ENCODE measurements at places on chromosomes 5 and 9.

DNA sequence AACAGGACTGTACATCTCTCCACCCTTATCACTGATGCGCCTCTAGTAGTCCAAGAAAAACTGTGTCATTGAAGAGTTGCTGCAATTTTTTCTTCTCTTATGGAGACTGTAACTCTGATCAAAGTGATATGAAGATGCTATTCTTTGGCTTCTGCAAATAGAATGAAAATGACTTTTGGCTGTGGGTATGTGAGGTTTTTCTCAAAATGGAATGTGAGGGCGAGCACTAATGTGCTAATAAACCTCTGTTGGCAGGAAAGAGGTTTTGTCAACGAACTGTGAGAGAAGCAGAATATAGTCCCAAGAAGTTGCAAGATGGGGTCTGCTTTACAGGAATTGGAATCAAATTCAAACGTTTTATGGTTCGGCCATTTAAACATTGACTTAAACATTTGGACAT lies 252.0 kb upstream of the GAS1 start:
- DNase-seq: peak; percentile 33

DNA sequence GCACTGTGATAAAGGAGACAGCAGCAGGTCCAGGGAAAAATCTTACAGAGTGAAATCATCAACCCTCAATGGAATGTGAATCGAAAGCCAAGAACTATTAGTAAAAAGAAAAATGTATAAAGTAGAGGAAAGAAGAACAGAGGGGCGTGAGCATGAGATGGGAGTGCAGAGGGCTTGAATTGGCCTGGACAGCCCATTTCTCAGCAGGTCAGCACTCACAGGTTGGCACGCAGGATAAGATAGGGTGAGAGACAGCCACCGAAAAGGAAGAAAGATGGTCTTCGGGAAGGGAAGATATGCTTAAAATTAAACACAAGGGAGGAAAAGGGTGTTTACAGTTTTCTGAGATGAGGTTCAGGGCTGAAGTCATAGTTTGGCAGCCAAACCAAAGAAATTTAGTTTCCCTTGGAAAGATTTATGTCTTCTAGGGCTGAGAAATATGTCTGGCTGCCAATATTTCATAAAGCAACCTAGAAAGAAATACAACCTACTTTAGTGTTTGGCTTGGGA lies 524.7 kb downstream of the SPATA31D1 start:
- DNase-seq: peak; percentile 16

DNA sequence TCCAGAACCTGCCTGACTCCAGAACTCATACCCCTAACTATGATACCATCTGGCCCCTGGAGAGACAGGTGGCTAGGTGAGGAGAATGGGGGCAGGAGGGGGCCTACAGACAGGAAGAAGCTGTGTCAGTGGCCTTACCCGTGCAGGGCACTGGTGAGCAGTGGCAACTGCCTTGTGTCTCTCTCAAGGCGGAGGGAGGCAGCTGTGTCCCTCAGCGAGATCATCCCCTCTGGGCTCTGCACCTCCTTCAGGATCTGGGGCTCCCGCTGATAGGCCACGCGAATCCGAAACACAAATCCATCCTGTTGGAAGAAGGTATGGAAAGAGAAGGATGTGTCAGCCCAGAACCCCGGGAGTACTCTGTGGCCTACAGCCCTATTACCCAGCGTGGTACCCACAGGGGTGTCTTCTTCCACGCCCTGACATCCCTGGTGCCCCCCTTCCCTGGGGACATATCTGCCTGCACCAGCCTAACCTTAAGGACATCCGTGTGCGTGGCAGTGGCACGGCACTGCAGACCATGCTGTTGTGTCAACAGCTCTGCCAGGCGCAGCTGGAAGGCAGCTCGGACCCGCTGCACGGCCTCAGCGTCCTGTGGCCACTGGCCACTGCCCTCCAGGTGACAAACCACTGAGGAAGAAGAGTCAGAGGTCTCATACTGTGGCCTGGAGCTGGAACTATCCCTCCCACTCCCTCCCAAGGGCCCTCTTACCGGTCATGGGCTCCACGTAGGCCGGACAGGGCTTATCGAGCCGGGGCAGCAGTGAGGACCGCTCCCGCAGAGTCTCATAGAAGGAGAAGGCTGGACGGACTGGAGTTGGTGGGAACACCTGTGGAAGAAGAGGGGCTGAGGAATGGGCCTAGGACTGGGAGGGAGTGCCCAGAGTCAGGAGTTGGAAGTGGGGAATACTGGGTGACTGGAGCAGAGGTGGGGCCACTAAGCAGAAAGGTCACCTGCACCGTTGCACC lies 7.8 kb downstream of the NOL6 start:
- DNase-seq: no peak

DNA sequence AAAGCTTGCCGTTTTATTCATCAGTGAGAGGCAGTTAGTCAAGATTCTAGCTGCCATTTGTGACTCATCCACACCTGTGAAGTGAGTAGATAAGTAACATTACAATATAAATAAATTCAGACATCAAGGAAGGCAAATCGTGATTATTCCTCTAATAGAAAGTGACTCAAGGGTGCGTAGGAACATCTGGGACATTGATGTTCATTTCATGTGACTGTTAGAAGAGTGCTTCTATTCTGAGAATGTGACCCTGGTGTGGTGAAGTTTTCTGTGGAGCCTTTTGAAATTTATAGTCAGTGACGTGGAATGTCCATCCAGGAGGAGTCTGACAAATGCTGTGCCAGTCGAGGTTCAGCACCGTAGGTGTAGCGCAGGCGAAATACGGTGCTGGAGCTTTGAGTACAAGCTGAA lies 48.4 kb upstream of the FAM240B start:
- no peak for DNase-seq

DNA sequence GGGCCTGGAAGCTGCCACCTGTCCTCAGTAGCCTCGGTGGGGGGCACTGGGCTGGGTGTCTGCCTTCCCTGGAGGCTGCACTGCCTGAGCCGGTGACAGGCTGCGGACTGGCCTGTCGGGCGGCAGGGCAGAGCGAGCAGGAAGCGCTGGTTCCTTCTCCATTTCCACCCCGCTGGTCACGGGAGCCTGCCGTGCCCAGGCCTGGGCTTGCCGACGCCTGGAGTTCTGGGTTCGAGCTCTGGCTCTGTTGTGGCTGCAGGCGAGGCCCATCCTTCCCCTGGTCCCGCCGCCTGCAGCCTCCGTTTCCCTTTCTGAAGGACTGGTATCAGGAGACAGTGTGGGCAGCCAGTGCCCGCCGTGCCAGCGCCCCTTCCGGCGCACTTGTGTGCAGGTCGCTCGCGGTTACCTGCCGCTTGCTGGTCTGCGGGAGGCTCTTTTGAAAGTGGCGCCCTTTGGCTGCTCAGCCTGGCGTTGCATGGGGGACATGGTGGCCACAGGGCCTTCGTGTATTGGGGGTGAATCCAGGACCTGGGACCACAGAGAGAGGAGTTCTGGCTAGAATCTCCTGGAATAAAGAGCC lies 34.0 kb downstream of the RXRA start:
- no peak for DNase-seq

DNA sequence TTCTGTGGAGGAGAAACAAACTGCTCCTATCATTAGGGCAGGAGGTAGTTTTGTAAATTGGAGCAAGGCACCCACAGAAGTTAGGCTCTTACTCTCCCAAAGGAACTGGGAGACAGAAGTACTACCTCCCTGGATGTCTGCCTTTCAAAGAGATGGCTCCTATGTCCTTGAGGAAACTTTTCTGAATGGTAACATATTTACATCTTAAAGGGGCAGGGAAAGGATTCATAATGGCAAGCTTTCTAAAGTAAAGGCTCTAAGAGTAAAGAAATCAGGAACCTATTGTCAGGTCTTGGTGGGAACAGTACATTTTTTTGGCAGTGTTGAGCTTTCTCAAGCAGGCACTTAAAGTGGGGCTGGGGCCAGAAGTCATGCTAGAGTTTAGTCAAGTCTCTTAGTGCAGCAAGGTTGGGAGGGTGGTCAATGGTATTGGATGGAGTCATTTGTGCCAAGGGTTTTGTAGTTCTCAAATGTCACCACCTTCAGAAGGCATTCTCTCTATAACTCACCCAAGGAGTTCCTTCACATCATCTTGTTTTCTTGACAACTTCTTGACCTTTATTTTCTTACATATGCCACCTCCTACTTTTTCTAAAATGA lies 26.3 kb upstream of the NDFIP1 start:
- no peak for DNase-seq

DNA sequence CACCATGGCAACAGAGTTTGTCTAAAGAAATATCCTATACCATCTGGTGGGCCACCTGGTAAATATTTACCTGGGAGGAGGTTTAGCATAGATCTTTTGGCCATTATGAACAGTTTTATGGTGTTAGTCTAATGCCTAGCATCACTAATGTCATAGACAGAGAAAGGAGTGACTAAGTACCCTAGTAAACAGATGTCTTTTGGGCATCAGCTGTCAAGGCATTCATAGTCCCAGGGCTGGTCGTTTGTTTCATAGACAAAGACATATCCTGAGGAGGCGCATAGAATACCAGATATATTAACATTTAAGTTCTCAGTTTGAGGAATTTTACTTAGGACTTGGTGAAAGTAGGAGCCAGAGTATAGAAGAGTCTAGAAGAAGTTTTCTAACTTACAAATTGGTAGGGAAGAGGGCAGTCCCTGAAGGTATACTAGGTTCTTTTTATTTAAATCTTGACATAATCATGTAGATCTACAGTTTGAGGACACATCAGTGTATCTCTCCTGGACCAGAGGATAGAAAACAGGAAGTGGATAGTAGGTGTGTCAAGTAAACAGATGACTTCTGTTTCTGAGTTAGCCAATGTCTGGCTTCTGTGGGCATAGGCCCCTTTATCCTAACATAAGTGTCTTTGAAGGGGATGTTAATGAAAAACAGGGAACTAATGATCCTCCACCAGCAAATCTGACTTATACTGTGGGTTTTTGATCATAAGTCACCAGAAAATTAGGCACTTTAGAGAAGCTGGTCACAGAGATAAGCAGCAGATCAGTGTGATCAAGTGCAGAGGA lies 105.0 kb upstream of the PRSS3 start:
- no peak for DNase-seq

Measured in cardiac fibroblast (primary cell).